Fibroblast of the aortic adventitia (primary cell): ENCODE measurements at places on chromosomes 11 and 22. TPM values are rescaled to one million over a fixed set of nuclear protein-coding genes. Genes with fewer than 3 reads are reported as not detected.

TP53AIP1 gene
- total RNA-seq, result not detected in 2 replicates

KDM4E gene
- total RNA-seq, result not detected in 2 replicates

ART5 gene
- total RNA-seq, result 0.81 and 3.4 TPM in 2 replicates

OR51B2 gene
- not detected in 2 replicates for total RNA-seq

CDCA5 gene
- total RNA-seq, result 2.5 and 19.3 TPM in 2 replicates

CNGA4 gene
- total RNA-seq, result not detected in 2 replicates

ADAMTS8 gene
- 2.6 TPM in 1 of 2 replicates, not detected in the other for total RNA-seq

HBE1 gene
- not detected in 2 replicates for total RNA-seq

H19 gene
- 80.9 and 1,460 TPM in 2 replicates for total RNA-seq

OR52I1 gene
- not detected in 2 replicates for total RNA-seq

ACCS gene
- total RNA-seq, result 10.8 and 39.4 TPM in 2 replicates

MCAM gene
- total RNA-seq, result 2.2 and 52.1 TPM in 2 replicates

OR52A1 gene
- not detected in 2 replicates for total RNA-seq

OR4C13 gene
- not detected in 2 replicates for total RNA-seq

TMPRSS4 gene
- not detected in 2 replicates for total RNA-seq

FAT3 gene
- 1.7 and 2.2 TPM in 2 replicates for total RNA-seq

SYT12 gene
- total RNA-seq, result 0.09 TPM in 1 of 2 replicates, not detected in the other

APOL4 gene
- 2.0 and 3.1 TPM in 2 replicates for total RNA-seq
